Choroid plexus epithelial cell (primary cell): ENCODE measurements at places on chromosomes 6 and 20.

GRCh38 chr6:424741-425417 lies 33.3 kb downstream of the IRF4 start:
- DNase-seq, result peak; percentile 64

DNA sequence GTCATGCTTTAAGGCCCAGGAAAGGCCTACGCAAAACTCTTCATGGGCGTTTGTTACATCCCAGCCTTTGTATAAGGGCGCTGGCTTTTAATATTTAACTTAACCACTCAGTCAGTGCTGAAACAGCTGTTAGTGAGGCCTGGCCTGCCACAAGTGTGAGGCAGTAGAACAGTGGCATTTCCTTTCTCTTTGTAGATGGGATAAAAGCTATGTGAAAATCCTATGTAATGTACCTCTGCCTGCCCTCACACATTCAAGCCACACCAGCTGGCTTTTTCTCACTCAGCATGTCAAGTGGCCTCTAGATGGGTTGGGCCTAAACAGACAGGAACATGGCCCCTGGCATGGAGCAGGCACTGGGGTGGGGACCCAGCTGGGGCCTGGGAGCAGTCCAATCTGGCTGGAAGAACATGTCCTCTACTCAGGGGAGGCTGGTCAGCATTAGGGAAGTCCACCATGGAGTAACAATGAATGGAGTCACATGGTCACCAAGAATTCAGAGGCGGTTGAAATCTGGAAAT lies 20.7 kb downstream of the CGA start:
- no peak for DNase-seq

DNA sequence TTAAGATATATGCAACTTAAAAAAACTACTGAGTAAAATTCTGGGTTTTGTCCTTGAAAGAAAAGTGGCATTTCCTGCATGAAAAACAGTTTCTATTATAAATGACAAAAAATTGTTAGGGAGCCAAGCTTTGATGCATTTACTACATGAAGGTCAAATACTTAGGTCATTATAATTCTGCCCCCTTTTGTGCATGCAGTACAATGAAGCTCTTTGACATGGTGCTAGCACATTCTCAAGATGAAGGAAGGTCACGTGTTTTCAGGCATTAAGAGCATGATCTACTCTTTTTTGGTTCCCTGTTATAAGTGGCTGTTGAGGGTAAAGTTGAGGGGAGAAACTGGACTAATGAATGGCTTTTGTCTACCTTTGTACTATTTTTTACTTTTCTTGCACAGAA lies 72.7 kb downstream of the FOXO3 start:
- no peak for DNase-seq

- no peak for DNase-seq
These were observed 36.9 kb downstream of the PANK2 start for GRCh38 chr20:3925899-3926638.

DNA sequence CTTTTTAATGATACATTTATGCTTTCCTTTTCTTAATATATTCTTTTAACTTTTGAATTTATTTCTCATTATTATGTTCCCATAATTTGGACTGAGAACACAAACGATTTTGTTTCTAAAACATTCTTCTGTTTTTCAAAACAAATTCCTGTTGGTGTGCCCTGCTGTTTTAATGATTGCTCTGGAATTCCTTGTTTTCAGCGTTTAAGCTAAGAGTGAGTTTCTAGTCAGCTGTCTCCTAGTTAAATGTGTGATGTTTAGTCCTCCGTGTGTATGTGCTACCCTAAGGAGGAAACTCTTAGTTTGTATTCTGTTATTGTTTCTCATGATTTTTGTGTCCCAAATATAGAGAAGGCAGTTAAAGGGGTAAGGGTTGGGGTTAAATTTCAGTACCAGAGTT lies 306.1 kb upstream of the RGS17 start:
- no peak for DNase-seq
